ENCODE measurements at places on chromosomes 11 and 22.
A peak's percentile ranks its signal among the peaks of the same experiment; 100 is the strongest.

DNA sequence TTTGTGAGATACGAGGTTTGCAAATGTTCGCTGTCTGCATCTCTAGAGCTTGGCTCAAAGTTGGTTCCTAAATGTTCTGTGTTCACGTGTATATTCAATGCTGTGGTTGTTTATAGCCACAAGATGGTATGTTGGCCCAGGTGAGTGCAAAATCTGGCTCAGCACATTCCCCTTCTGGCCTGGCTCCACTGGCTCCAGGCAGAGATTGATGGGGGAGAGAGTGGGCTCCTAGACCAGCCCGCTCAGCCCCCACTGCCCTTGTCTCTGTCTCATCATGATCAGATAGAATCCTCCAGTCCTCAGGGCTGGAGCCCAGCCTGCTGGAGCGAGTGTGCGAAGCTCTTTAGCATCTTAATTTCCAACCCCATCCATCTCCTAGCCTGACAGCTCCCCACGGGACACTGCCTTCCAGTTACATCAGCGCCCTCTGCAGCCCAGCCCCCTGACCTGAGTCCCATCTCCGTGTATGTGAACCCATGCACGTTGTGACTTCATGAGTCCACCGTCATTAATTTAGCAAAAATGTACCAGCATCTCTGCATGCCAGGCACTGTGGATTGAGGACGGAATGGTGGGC is 2.0 kb downstream of the P2RX3 start:
- DNase-seq: no peak

- no peak for DNase-seq
Observed at GRCh38 chr11:58907780-58908179, 31.5 kb upstream of the GLYATL1 start.

DNA sequence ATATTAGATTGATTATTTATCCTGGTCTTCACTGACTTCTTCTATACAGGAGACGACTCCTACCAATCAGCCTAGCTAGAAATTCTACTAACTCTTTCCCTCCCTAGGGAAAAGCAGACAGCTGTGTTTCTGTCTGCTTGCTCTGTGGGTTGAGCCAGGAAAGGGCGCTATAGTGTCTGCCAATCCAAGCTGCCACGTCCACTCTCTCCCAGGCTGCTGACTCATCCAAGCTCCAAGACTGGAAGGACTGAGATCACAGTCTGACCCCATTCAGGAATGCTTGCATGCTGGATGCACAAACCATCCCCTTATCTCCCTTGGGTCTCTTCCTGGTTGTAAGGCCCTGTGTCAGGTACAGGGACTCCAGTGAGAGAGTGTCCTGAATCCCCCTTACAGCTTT is 955.6 kb downstream of the OPCML start:
- DNase-seq: no peak

GRCh38 chr11:19777039-19777376 is 64.4 kb downstream of the NAV2 start:
- no peak for DNase-seq

DNA sequence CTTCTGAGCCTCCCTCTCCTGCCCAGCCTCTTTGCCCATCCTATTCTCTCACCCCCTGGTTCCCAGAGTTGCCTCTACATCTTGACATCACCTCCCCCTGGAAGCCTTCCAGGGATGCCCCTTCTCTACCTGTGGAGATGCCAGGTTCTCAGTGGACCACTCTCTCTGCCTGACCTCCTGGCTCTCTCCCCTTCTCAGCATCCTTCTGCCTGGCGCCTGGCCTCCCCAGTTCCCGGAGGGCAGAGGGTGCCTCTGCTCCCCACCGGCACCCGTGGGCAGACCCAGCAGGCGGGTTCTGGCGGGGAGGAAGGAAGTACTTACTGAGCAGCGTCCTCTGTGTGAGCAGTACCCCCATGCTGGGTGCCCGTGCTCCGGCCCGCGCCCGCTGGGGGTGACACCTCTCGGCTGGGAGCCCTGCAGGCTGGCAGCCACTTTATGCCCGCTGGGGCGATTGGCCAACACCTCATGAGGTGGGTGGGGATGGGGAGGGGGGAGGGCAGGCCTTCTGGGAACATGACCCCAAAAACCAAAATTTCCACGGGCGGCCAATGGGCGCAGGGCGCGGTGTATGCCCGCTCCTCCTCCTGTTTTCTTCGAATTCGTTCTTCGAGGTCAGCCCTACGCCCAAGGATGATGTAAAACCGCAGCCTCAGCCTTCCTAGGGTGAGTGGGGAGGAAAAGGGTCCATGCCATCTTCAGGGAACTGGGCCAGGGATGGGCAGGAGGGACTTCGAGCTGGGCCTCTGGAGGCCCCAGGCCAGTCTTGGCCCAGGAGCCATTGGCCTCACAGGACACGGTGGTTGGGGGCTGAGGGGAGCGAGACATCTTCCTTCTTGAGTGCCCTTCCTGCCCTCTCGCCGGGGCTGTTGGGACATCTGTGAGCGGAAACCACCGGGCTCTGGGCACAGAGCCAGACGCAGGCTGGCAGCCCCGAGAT is at the start of gene OSM:
Gene OSM, minus strand, starts transcription at position 407 of the 937 bp plus-strand sequence. Its CDS starts 52 bp downstream, at position 355.
- DNase-seq: peak; percentile 61

All from activated T-cell treated with anti-CD3 and anti-CD28 coated beads for 24 hours (primary cell).